ENCODE measurements at places on chromosomes 4 and X.

DNA sequence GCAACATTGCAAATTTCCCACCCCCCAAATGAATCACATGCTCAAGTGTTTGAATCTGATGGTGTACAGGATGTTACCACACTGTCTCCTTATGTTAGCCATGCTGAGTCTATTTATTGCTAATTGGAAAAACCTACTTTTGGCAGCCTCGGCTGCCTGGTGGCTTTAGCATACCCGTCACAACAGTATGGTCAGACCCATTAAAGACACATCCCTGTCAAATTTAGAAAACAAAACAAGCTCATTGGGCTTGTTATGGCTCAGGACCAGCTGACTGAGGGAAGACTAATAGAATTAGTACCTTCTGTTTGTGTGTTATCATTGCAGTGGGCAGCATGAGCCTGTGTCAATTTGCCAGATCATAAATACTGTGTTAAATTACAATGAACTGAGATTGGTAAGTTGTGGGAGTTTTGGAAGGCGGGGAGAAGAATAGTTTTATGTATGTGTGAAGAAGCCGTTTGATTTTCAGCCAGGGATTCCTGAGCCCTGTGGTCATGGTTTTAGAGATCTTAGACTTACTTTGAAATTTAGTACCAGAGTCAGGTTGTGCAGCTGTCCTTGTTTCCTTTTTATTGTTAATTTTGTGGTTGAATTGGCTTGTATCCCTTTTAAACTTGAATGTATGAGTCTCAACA, 66.8 kb downstream of the POLA1 start:
- DNase-seq: no peak
- no peaks in the 10 kb centered on the region for H3K27me3 ChIP-seq
- no peaks in the 10 kb centered on the region for H3K36me3 ChIP-seq
- no peak overlapping the region for H3K4me3 ChIP-seq
- H3K27ac ChIP-seq: no peak overlapping the region

- no peak for DNase-seq
- no peak overlapping the region for H3K4me3 ChIP-seq
- H3K36me3 ChIP-seq: no peaks in the 10 kb centered on the region
- H3K27ac ChIP-seq: no peak overlapping the region
These were observed 36.0 kb downstream of the HTR2C start for GRCh38 chrX:114619874-114620273.

DNA sequence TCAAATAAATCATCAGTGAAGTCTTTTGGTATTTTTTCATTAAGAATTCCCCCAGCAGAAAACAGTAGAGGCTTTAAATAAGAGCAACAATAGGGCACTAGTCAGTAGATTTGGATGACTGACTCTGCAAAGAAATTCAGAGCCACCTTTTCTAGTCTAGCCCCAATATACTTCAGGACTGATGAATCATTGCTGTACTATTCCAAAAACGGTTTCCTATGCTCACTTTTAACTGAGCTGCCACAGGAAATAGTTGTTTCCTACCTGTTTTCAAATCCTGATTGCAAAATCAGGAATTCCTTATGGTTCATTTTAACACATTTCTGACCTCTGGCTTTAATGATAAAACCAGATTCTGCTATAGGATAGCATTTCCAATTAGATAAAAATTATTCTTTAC, 171.6 kb downstream of the NR3C2 start:
- H3K27me3 ChIP-seq: no peaks in the 10 kb centered on the region
- DNase-seq: no peak
- no peak overlapping the region for H3K4me3 ChIP-seq
- peaks cover 12% of the 10 kb centered on the region for H3K4me1 ChIP-seq

DNA sequence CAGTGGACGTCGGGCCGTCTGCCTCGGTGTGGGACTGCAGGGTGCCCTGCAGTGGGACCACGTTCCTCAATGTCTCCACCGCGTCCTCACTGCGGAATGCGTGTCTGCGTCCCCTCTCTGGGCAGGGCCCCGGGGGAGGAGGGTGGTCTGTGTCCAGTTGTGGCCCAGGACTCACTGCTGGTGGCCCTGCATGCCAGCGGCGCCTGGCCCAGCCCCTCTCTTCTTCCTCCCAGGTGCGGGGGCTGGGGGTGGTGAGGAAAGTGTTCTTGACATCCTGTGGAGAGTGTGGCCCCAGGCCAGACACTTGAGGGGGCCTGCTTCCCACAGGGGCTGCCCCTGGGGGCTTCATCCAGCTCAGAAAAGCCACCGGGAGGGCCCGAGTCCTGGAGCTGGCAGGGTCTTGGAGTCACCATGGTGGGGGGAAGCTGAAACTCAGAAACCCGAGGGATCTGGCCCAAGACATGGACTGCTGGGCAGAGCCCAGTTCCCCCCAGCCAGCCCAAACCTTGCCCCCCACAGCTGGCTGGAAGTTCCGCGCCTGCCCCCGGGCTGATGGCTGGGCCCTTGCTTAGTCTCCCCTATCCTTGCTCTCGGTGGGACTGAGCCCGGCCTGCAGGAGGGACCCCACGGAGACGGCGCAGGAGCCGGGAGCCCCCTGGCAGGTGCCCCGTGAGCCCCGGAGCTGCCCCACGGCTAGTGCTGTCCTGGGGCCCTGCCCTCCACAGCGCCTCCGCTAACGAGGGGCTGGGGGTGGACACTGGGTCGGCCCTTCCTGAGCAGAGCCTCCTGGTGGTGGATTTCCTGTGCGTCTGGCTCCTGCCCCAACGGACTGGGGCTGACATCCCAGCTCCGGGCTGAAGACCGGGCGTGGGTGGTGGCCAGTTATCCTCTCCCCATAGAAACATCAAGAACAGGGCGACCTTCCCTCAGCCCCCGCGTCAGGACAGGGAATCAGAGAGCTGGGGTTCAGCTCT, 2.9 kb downstream of the DOK7 start:
- no peaks in the 10 kb centered on the region for H3K27me3 ChIP-seq
- no peak for DNase-seq
- no peak overlapping the region for H3K27ac ChIP-seq
- no peaks in the 10 kb centered on the region for H3K36me3 ChIP-seq

DNA sequence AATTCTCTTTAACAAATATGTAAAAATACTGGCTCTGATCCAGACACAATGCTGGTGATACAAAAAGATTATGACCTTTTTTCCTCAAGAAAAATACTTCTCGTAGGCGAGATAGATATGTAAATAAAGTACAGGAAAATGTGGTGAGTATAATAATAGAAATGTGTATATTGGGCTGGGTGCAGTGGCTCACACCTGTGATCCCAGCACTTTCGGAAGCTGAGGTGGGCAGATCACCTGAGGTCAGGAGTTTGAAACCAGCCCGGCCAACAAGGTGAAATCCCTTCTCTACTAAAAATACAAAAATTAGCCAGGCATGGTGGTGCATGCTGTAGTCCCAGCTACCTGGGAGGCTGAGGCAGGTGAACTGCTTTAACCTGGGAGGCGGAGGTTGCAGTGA, 55.0 kb downstream of the MRPL1 start:
- no peak overlapping the region for H3K4me3 ChIP-seq
- no peak overlapping the region for H3K27ac ChIP-seq
- H3K4me1 ChIP-seq: peaks cover 15% of the 10 kb centered on the region
- no peak for DNase-seq

DNA sequence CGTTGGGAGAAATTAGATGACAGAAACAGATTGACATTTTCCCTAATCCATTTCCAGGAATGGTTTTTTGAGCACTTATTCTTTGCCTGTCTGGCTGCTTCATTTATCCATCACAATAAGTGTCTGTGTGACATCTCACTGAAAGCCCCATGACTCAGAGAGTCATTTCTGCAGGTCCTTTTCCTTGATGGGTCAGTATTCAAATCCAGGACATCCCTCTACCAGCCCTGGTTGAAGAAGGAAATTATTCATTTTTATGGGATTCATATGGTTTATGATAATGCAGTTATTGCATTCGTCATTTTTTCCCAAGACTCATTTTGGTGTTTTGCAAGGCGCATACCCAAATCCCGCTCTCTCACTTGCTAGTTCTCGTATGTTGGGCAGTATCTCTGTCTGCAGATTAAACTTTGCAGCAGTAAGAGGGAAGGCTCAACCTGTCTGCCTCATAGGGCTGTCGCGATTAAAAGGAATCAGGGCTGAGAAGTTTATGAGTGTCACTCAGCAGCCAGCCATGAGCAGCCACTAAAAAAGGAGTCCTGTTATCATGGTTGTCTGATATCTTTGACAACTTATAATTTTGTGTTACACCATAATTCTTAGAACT, 44.0 kb downstream of the GYG2 start:
- H3K36me3 ChIP-seq: no peaks in the 10 kb centered on the region
- H3K4me3 ChIP-seq: no peak overlapping the region
- no peak overlapping the region for H3K27ac ChIP-seq
- H3K27me3 ChIP-seq: no peaks in the 10 kb centered on the region
- no peaks in the 10 kb centered on the region for H3K4me1 ChIP-seq

DNA sequence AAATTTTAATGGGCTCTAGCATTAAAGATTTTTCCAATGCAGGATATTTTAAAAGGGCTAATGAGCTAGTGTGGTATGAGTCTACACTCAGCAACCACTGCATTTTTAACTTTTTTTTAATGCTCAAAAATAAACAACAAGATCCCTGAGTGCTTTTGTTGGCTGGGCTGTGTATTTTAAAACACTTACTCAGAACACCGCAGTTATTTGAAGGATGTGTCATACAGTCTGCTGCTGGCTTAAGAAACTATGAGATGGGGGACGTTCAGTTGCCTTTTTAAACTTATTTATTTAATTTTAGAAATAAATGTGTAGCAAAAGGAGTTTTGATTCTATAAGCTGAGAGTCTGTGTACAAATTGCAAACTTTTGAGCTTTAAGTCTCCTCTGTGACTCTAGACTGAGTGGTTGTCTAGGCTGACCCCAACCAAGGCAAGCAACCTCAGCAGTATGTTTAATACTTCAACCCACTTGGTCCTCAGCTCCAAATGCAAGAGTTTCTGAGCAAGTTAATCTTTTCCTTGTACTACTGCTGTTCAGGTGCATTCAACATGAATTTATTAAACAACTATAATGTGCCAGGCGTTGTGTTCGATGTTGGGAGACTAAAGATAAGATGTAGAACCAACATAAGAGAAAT, 278.6 kb upstream of the DIPK2B start:
- no peaks in the 10 kb centered on the region for H3K27me3 ChIP-seq
- no peak for DNase-seq
- H3K4me3 ChIP-seq: no peak overlapping the region

DNA sequence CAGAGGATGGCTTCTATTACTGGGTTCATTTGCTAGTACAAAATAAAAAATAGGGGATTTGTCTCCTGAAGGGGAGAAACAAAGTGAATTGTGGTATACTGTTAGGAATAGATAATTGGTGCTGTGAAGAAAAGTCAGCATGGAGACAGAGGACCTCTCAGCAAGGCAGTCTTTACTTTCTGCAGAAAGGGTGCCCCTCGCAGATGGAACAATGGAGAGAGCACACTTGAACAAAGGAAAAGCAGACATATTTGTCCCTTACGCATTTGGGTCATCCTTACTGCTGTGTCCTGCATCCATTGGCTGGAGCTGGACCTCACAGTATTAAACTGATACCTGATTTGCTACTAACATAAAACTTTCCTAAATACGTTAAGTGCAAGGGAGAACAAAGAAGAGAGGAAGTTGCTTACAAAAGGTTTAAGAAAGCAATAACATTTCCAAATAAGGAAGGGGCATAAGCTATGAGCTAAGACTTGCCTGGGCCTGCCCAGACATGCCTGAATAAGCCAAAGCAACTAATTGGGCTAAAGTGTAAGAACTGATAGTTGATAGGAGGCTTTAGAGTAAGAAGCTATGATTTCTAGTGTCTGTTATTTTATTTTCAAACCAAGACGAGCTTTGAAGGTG, 83.8 kb downstream of the CCKAR start:
- H3K4me1 ChIP-seq: no peaks in the 10 kb centered on the region
- H3K27me3 ChIP-seq: no peaks in the 10 kb centered on the region
- no peak overlapping the region for H3K27ac ChIP-seq
- no peak overlapping the region for H3K4me3 ChIP-seq
- peaks cover 10% of the 10 kb centered on the region for H3K36me3 ChIP-seq

- no peak overlapping the region for H3K4me3 ChIP-seq
- no peak for DNase-seq
- no peaks in the 10 kb centered on the region for H3K36me3 ChIP-seq
- H3K27ac ChIP-seq: no peak overlapping the region
- no peaks in the 10 kb centered on the region for H3K27me3 ChIP-seq
- H3K4me1 ChIP-seq: peaks cover 8% of the 10 kb centered on the region
These were observed 47.9 kb downstream of the SOWAHB start for GRCh38 chr4:76850010-76850441.

- H3K27me3 ChIP-seq: no peaks in the 10 kb centered on the region
- no peak overlapping the region for H3K4me3 ChIP-seq
- DNase-seq: no peak
- no peaks in the 10 kb centered on the region for H3K4me1 ChIP-seq
These were observed 623.8 kb downstream of the FAT4 start for GRCh38 chr4:125938541-125938940.

GRCh38 chr4:120693816-120694215, 228.7 kb downstream of the PRDM5 start:
- H3K27ac ChIP-seq: no peak overlapping the region
- no peak overlapping the region for H3K4me3 ChIP-seq
- H3K27me3 ChIP-seq: no peaks in the 10 kb centered on the region
- no peak for DNase-seq
- H3K36me3 ChIP-seq: no peaks in the 10 kb centered on the region

DNA sequence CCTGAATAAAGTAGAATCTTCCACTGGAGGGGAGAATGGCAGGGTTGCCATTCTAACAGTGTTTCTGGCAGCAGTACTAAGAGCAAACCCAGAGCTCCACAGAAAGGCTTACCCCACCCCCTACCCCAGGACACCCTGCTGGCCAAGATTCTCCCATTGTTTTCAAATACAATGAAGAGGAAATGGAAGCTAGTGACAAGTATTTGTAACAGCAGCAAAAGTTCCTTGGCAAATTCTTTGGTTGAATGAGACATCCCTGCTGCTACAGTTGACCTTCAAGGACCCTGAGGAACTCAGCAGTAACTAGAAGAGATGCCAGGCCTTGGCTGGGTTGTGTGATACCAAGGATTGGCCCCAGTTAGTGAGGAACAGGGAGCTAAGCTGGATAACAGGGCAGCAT, 124.2 kb upstream of the DGKK start:
- H3K27me3 ChIP-seq: no peaks in the 10 kb centered on the region
- H3K27ac ChIP-seq: no peak overlapping the region
- H3K36me3 ChIP-seq: no peaks in the 10 kb centered on the region
- DNase-seq: no peak
- H3K4me3 ChIP-seq: no peak overlapping the region

DNA sequence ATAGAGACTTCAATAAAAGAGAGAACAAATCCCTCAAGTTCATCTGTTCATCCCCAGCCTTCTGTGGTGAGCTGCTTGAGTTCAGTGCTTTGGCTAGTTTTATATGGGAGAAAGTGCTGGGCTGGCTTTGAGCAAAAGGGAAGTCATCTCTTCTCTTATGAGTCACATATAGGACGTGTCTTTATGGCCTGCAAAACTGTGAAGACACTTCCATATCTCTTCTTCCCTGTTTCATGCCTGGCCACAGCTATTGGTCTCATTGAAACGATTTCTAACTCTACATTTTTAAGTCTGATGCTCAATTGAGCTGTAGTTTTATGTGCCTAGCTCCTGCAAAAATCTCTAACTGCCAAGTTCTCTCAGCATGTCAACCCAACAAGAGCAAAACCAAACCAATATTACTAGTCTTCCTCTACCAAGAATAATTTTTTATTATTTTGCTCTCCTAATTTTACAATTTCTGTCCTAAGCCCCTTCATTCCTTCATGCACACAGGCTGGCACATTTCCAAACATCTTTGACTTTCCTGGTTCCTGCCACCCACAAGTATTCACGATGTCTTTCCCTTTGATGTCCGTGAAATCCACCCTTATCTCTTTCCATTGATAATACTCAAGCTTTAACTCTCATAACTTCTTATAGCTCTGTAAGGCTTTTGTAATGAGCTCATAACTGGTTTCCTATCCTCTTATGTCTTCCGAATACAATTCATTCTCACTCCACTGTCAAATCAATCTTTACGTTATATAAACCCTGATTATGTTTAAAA, 165.3 kb downstream of the BTC start:
- no peaks in the 10 kb centered on the region for H3K27me3 ChIP-seq
- no peak overlapping the region for H3K27ac ChIP-seq
- DNase-seq: no peak
